NCI-H1436 treated with DMSO at 0.1 percent for 48 hours (cell line): ENCODE measurements at places on chromosomes 4 and X.

GRCh38 chrX:67546496-67547423 lies 2.9 kb downstream of the AR start:
- no peak for DNase-seq

GRCh38 chr4:80171251-80171650 lies 26.1 kb upstream of the PRDM8 start:
- no peak for DNase-seq

- no peak for DNase-seq
These were observed 12.2 kb upstream of the PRDM8 start for GRCh38 chr4:80184825-80185756.

- no peak for DNase-seq
These were observed 35.4 kb downstream of the ARHGEF38 start for GRCh38 chr4:105587841-105588240.

GRCh38 chr4:140213749-140214148 lies 59.8 kb upstream of the MAML3 start:
- DNase-seq = no peak
